ENCODE measurements at places on chromosomes 13 and 19.

DNA sequence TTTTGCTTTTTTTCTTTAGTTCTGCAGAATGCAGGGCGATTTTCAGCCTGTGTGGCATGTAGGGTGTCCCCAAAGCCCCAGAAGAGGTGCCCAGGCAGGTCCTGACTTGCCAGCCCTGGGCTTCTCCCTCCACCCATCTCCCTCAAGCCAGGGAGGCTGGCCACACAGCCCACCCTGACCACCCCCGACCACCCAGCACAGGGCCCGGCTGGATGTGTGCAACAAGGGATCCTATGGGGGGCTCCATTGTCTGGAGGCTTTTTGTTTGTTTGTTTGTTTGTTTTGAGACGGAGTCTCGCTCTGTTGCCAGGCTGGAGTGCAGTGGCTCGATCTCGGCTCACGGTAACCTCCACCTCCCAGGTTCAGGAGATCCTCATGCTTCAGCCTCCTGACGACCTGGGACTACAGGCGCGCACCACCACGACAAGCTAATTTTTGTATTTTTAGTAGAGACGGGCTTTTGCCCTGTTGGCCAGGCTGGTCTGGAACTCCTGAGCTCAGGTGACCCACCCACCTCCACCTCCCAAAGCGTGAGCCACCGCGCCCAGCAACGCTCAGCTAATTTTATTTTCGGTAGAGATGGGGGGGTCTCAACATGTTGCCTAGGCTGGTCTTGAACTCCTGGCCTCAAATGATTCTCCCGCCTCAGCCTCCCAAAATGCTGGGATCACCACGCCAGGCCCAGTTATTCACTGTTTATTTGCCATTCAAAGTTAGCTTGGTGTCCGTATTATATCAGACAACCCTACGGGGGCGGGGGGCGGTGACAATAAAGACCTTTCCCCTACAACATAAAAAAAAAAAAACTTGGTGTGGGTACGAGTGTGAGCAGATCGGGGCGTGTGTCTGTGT lies 7.8 kb upstream of the MKNK2 start:
- no peak for DNase-seq

DNA sequence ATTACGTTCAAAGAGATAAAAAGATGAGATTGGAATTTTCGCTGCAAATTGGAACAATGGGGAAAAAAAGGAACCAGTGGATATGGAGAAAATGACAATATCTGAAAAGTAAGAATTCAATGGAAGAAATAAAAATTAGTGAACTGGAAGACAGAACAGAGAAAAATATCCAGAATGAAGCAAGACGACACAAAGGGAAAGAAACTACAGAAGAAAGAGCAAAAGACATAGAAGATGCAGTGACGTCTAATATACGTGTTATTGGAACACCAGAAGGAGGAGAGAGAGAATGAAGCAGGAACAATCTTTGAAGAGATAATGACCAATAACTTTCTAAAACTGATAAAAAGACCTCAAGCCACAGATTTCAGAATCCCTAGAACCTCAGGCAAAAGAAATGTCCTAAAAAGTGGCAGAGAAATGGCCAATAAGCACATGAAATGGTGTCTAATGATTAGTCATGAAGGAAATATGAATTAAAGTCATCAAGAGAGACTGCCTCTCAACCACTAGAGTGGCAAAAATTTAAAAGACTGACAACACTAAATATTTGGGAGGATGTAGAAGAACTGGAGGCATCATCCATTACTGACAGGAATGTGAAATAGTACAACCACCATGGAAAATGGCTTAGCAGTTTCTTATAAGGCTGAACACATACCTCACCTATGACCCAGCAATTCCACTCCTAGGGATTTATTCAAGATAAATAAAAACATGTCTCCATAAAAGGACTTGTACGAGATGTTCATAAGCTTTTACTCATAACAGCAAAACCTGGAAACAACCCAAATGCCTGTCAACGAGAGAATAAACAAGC lies 56.5 kb downstream of the GADD45B start:
- no peak for DNase-seq

DNA sequence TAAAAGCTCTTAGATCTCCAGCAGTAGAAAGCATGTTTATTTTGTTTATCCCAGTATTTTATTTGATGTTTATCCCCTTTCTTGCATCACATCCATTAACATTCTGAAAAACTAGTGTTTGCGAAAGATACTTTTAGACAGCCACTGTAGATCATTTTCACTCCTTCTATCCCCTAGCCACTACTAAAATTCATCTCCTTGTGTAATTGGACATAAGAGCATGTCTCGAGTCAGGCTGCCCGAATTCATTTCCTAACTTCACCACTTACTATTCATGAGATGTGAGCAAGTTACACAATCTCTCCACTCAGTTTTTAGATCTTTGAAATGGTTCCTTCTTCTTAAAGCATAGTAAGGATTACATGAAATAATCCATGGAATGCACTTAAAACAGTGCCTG lies 514.0 kb downstream of the KLF5 start:
- no peak for DNase-seq

DNA sequence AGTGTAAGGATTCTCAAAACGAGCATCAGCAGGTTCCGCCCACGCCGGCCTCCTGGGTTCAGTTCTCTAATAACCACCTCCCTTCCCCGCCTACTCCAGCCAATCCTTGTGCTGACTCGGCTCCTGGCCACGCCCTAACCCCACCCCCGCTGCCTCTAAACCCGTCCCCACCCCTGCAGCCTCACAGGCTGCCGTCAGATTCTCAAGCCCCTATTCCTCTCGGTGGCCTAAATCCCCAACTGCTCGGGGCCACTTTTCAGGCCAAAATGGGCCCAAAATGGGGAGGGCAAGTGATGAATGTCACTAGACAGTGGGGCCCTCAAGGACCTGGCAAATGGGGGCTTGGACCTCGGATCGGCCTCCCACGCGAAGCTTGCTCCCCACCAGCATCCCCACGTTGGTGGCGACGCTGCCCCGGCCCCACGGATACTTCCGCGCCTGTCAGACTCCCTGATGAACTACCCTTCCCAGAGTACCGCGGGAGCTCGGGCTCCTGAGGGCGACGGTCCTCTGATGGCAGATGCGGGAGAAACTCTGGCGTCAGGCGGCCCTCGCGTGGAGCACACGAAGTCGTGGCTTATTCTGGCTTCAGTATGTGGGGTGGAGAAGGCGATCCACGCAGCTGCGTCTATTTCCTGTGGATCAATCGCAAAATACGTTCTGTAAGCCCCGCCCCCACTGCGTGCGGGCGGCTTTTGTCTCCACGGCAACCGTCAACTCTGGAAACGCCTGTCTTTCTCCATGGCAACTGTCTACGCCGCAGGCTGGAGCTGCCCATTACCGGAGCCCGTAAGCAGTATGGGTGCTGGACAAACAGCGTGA lies 24.8 kb downstream of the ZNF473 start:
- peak; percentile 94 for DNase-seq

DNA sequence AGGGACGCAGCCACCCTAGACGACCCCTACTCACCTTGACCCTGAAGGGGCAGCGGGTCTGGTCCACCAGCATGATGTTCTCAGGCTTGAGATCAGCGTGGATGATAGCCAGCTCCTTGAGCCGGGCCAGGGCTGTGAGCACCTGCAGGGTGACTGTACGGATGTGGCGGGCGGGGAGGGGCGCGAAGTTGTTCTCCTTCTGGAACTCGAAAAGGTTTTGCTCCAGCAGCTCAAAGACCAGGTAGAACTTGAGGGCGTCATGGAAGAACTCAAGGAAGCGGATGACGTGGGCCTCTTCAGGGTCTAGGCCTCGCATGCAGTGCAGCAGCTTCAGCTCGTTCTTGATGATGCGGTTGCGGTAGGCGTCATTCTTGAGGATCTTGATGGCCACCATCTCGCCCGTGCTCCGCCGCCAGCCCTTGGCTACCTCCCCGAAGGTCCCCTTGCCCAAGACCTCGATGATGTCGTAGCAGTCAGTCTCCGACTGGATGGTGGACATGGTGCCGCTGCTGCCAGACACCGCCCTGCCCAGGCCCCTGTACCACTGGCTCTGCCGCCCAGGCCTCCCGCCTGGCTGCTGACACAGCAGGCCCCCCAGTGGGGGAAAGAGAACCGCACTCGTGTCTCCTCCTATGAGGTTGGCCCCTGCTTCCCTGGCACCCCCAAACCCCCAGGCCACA lies 437 bp downstream of the HIPK4 start:
- no peak for DNase-seq

- no peak for DNase-seq
Measured at GRCh38 chr19:49110567-49110966, 3.6 kb upstream of the LIN7B start.

DNA sequence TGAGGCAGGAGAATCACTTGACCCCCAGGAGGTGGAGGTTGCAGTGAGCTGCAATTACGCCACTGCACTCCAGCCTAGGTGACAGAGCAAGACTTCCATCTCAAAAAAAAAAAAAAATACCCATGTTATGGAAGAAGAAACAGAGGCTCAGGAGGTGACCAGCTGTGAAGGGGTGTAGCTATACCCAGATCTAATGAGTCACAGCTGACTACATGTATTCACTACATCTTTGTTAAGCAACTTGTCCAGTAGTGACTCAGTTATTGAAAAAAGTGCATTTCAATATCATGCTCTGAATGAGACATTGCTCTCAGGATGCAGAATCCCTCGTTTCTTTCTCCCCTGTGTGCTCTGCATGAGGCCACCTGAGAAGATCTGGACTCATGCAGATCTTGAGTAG lies 16.1 kb upstream of the SPART start:
- DNase-seq, result no peak

GRCh38 chr19:33472691-33473652 lies 48.6 kb downstream of the PEPD start:
- DNase-seq, result peak; percentile 35

DNA sequence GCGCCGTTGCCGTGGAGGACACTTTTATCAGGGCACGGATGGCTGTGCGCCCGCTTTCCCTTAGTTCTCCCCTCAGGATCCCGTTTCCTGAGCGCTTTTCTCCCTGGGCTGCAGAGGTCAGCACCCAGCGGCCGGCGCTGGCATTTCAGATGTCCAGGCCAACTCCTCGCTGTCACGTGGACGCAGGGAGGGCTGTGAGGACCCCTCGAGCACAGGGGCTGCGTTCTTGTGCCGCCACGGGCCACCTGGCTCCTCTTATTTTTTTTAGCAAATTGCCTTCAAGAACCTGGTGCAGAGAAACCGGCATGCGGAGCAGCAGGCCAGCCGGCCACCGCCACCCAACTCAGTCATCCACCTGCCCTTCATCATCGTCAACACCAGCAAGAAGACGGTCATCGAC lies 22.3 kb downstream of the ATP4B start:
- DNase-seq, result no peak

DNA sequence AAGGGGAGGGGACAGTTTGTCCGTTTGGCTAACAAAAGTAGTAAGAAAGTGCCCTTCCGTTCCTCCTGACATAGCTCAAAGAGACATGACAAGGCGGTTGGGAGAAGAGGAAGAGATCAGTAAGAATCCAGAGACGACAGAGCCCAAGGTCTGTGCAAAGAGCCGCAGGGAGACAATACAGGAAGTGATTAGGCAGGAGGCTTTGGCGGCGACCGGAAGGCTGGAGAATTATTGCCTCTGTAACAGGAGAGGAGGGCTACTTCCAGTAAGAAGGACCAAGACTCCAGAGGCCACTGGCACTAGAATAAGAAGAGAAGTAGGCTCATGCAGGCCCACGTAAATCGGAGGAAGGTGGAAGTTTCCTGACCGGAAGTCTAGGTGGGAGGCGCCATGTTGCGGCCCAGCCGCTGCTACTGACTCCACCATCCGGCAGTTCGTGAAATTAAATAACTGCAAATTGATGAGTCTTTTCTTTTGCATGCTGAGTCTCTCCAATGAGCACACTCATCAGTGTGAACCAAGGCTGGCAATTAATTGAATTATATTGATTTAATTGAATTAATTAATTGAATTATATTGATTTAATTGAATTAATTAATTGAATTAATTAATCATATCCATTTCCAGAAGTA lies 9.9 kb downstream of the RFX2 start:
- peak; percentile 21 for DNase-seq

DNA sequence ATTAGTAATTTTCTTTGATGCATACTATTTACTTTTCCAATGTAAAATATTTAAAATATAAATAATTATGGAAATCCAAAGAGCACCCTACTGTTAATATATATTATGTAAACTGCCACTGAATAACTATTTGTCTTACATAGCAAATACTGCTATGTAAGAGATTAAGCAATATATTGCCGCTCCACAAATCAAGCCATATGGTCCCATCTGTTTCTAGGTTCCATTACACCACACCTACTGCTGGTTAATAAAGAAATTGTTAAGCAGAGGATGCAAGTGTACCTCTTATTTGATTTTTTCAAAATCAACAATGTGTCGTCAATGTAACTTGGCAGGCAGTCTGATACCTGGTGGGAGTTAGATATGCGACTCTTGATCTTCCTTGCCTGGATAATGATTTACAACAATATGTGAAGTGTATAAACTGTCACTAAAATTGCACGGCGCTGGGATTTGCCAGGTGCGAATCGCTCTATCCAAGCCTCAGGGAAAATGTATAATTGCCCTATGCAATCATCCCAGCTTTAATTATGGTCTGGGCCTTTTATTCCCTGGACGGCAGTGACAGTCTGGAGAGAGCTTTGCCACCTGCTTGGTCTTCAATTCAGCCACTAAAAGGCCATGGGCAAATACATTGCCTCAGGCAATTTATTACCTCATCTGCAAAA lies 16.0 kb downstream of the SMAD9 start:
- peak; percentile 86 for DNase-seq

GRCh38 chr13:34006011-34006410 lies 188.1 kb downstream of the RFC3 start:
- no peak for DNase-seq

DNA sequence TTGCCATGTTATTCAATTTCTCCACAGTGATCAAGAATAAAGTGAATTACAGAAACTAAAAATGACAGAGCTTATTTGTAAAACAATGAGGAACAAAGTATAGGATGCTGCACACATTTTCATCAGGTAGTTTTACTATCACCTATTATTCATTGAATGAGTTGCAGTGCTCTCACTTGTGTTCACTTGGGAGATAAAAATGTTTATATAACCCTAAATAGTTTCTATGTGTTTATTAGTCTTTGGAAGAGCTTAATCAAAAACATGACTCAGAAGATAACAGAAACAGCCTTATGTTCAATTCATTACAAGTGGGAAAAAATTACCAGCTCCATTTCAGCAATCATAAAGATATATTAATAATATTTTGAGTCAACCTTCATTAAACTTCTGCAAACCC lies 796.2 kb downstream of the SLITRK1 start:
- DNase-seq, result no peak

- no peak for DNase-seq
Measured at GRCh38 chr13:93058301-93058700, 168.3 kb upstream of the GPC6 start.

- no peak for DNase-seq
Measured at GRCh38 chr13:51311957-51312520, 27.5 kb upstream of the SERPINE3 start.

DNA sequence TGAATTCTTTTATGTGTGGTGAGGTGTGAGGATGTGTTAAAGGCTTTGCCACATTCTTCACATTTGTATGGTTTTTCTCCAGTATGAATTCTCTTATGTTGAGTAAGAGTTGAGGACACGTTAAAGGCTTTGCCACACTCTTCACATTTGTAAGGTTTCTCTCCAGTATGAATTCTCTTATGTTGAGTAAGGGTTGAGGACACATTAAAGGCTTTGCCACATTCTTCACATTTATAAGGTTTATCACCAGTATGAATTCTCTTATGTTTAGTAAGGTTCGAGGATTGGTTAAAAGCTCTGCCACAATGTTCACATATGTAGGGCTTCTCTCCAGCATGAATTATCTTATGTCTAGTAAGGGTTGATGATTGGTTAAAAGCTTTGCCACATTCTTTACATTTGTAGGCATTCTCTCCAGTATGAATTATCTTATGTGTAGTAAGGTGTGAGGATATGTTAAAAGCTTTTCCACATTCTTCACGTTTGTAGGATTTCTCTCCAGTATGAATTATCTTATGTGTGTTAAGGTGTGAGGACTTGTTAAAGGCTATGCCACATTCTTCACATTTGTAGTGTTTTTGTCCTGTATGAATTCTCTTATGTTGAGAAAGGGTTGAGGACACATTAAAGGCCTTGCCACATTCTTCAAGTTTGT lies 27.1 kb downstream of the ZNF724 start:
- no peak for DNase-seq

Data from eye (tissue), 1 donor.